ENCODE measurements at places on chromosomes 16 and 17. TPM values are rescaled to one million over a fixed set of nuclear protein-coding genes. Genes with fewer than 3 reads are reported as not detected.

OR3A2 gene
- total RNA-seq = 3.4 TPM

CLEC3A gene
- not detected for total RNA-seq

DNA sequence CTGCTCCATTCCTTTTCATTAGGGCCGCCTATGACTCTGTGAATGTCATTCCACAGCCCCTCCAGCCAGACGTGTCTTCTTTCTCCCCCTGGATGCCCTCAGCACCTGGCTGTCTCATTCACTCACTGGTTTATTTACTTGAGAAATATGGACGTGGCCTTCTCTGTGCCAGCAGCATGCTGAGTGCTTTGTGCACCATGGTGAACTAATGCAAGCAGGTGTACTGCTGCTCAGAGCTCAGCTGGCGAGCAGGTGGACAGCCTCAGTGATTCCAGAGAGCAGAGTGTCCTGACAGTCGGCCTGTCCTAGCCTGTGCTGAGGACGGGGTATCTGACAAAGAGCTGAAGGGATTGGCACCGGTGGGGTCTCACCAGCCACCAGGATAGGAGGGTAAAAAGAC, 96.7 kb downstream of the GNAO1 start:
- DNase-seq = no peak

DNA sequence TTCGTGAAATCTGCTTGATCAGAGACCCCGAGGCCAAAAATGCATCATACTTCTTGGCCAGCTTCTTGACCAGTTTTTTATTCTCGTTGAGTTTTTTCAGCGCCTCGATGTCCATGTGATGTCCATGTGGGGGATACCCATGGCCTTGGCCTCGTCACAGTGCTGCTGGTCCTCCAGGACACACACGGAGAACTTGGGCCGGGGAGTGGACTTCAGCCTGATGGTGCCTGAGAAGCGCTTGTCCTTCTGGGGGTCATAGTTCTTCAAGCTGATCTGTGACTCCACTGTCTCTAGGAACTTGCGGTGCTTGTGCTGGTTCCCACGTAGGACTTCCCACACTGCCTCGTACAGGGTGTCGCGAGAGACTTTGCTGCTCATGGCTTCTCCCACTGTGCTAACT, 16.7 kb downstream of the COX4I1 start:
- DNase-seq = no peak

DNA sequence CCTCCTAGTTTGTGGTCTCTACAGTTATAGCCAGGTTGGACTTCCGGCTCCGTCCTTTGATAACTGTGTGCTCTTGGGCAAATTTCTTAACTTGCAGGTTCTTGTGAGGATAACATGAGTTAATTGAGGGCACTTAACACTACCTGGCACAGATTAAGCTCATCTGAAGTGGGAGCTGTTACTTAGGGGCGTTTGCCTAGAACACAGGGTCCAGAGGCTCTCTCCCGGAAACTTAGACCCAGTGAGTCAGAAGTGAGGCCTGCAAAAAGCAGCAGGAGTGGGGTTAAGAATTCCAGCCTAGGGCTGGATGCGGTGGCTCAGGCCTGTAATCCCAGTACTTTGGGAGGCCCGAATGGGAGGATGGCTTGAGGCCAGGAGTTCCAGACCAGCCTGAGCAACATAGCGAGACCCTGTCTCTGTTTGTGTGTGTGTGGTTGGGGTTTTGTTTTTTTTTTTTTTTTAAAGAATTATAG, 1.4 kb downstream of the MVP start:
- no peak for DNase-seq

DNA sequence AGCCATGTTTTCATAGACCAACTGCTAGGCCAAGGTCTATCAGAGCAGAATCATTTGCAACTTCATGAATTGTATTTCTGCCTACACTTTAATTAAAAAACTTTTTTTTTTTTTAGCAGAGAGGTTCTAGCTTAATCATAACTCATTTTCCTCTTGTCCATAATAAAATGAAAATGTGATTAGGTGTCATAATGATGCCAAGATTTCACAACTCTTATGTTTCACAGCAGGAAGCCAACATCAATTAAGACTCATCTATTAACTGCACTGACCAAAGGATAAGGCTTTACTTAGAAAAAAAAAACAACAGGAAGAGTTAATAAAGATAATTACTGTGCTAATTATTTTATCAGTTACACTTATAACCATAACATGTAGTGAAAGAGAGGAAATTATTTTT, 18.9 kb upstream of the RNF43 start:
- no peak for DNase-seq

DNA sequence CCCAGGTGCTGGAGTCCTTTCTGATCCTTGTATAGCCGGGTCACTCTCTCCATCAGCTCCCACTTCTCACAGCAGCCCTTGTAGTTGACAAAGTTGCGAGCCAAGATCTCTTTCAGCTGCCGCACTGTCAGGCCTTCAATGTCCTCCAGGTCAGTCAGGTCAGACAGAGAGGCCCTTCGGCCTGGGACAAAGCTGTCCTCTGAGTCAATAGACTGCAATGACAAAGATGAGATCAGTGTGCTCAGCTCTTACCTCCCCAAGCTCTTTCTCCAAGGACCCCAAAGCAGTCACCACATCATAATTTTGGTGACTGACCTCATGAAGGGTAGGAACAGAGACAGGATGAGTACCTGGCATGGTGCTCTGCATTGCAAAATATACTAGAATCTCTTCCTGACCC, 36.1 kb downstream of the LIG3 start:
- DNase-seq = no peak

DNA sequence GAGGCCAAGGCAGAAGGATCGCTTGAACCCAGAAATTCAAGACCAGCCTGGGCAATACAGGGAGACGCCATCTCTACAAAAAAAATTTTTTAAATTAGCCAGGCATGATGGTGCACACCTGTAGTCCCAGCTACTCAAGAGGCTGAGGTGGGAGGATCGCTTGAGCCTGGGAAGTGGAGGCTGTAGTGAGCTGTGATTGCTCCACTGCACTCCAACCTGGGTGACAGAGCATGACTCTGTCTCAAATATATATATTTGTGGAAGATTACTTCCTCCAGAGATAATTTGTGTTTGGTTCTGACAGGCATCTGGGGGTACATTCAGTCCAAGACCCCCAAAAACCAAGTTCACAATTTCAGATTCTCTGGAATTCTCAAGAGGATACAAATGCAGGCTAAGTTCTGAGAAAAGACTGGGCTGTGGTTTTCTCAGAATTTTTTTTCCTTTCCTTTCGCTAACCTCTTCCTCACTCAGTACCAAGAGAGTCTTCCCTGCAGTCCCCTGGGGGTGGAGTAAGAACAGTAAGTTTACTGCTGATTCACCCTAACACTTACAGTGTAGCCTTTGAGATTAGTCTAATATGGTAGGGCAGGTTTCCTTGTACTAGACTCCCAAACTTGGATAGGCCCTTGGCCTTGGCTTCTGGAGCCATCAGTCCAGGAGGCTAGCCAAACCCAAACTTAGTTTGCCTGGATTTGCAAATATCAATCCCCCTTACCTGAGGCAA, 15.1 kb downstream of the GSDMB start:
- no peak for DNase-seq

DNA sequence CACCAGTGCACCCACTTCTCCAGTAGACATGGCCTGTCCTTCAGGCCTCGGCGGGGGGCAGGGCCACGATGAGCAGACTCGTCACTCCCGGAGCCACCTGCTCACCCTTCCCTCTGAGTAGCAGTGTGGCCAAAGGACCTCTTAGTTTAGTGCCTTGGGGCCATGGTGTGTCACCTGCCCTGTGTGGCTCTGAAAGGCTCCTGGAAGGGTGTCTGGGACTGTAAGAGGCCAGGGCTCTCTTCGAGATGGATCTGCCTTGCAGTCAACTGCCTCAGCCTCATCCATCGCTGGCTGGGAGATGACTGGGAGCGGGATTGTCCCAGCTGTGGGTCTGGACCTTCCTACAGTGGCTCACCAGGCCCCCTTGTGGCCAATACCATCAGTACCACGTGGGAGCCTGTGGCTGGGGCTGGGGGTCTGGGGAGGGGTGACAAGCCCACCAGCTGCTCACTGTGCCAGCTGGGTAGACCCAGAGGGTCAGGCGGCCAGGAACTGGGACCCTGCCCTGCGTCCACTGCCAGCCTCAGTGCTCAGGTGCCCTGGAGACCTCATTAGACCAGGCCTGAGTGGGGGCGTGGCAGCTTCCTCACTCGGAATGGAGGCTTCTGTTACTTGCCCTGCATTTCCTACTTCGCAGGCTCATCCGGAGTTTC, 133.4 kb downstream of the OR1D5 start:
- no peak for DNase-seq

DNA sequence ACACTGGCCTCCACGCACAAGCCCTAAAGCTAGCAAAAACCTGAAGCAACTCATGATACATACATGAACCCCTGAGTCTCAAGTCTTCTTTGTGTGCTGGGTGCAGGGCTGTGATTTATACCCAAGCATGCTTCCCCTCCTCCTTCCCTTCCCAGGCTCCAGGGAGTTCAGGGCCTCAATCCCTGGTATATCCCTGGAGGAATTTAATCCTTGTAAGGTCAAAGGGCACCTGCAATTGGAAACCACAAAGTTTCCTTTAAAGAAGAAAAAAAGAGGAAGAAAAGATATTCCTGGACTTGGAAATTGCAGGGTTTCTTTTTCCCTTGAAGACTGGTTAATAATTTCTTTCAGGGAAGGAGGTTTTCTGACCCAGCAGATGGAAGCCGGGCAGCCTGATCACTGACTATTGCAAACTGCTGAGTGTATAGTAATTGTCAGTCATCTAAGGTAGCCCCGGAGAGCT, 182.3 kb downstream of the AATF start:
- DNase-seq = no peak

- DNase-seq = no peak
Observed at GRCh38 chr16:1221628-1222552, 3.2 kb downstream of the TPSG1 start.

DNA sequence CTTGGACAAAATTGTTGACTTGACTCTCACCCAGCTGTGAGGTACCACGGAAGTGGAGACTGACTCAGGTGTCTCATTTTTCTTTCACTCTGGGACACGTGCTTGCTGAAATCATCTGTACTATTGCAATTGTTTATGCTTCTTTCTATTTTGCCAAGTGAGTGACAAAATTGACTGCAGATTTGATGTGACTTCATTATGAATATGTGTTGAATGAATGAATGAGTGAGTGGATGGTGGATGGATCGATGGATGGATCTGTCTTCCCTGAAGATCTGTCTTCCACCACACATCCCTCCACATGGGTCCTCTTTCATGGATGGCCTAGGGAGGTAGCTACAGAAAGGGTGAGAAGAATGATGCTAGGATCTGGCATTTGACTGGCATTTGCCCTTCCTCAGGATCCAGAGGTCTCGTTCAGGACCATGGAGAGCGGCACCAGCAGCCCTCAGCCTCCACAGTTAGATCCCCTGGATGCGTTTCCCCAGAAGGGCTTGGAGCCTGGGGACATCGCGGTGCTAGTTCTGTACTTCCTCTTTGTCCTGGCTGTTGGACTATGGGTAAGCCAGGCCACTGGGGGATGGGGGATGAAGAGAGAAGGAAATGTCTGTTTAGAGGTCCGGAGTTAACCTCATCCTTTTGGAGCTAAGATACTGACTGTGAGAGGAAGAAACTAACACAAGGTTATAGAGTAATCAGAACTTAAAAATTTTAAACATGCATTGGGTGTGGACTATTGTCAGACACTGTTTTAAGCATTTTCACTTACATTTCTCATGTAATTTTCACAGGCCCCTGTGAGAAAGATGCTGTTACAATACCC, 12.7 kb downstream of the SLC5A11 start:
- peak; percentile 33 for DNase-seq

DNA sequence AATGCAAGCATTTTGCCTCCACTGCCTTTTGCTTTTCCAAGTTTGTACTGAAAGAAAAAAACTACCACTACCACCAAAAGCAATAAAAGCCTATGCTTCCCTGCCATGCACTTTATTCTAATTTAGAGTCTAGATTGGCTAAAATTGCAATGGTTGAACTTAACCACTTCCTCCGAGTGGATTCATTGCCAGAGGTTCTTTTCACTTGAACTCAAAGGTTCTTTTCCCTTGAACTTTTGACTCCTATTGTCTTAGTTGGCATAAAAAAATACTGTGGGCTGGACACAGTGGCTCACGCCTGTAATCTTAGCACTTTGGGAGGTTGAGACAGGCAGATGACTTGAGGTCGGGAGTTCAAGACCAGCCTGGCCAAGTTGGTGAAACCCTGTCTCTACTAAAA, 319.8 kb upstream of the GOT2 start:
- DNase-seq = no peak

DNA sequence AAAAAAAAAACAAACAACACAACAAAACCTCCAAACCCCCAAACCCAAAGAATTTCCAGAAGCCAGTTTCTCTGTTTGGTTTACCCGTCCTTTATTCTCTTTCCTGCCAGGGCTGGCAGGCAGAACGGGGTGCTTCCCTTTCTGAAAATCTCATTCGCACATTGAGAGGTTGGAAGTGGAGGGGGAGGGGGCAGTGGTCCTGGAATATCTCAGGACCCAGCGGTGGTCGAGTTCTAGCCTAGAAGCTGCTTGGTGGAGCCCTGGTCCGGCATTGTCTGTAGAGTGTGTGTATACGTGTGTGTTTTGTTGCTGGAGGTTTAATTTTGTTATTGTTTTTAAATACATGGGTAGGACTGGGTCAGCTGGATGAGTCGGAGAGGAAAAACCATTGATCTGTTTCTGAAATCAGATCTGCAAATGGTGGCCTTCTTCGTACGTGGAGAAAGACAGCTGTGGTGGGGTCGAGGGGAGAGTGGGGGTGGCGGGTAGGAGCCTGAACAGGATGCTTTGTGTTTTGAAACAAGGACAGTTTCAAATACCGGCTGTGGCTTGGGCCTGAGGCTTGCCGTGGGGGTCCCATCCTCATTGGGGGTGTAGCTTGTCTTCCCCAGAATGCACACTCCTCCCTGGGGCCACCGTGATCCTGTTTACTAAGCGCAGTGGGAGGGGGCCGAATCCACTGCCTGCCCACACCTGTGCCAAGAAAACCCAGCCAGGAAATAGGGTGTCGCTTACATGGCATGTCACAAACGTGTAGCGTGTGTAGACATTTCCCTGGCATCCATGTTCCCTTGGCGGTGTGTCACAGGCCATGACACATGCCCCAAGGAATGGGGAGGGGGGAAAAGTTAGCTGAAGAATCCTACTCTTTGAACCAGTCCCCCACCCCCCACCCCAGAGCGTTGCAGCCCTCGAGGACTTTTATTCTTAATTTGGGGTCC, 1.6 kb downstream of the CMIP start:
- DNase-seq = peak; percentile 52

DNA sequence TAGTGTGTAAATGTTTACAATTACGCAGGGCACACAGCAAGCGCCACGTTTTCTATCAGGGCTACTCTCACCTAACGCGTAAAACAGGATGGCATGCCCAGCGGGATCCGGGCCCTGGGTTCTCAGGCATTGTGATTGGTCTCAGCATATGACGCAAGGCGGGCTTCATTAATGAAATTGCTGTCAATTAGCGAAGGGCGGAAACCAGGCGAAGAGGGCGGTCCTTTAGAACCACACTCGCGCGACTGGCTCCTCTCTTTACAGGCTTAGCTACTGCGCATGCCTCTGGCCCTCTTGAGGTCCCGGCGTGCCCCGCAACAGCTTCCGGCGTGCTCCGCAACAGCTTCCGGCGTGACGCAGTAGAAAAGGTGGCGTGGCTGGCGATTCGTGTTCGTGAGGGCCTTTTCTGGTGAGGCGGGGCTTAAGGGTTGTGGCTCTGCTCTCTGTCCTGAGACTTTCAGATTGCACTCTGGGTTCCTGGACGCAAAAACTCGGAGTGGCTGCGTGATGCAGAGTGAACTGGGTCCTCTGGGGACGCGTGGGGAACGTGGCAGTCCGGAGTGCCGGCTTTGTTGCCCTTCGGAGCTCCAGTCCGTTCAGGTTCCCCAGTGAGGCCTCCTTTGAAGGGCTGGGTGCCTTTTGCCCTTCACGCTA, 9.2 kb downstream of the OR2C1 start:
- peak; percentile 83 for DNase-seq

Measured in T-cell (primary cell).